ENCODE measurements at places on chromosomes 12 and 14.
A peak's percentile ranks its signal among the peaks of the same experiment; 100 is the strongest.

DNA sequence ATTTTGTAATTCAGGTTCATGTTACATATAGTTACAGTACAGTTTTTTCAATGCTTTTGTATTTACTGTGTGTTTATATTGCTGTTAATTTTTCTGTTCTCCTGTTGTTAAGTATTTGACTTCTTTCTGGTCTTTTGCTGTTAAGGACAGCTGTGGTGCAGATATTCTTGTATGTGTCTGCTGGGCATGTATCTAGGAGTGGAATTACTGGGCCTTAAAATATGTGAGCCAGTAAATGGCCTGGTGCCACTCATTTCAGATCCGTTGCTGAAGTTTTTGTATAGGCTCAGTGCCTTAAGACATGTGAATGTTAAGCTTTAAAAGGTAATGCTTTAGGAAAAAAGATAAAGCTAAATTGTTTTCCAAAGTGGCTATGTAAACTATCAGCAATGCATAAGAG is 87.3 kb downstream of the TTLL5 start:
- DNase-seq, result no peak

DNA sequence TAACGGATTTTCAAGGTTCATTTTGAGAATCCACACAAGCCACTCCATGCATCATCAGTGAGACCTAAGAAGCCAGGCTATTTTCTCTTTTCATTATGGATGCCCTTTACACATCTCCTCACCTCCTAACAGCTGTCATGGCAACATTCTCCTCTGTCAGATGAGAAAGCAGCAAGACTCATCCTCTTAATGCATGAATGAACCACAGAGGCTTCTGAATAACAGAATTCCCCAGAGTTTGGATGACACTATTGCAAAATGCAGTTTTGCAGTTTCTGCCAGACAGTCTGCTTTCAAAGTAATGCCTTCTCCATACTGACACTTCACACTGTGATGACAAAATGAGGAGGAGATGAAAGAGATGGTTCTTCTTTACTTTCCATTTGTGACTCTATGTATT is 286.7 kb upstream of the GRIP1 start:
- DNase-seq, result no peak

DNA sequence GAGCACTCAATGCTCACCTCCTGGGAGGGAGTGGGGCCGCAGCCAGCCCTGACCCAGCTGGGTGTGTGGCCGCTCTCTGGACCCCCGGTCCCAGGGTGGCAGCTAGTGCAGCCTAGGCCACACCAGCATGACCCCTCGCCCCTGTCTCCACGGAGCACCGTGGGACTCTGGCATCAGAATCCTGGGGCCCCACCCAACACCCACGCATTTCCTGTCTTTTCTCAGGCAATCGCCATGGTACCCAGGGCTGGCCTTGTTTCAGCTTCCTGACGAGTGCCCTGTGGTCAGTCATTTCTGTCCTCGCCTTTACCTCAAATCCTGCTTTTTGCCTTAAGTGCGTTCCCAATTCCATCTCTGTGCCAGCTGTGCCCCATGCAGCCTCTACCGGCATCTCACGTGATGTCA is 15.9 kb downstream of the PACS2 start:
- peak; percentile 64 for DNase-seq

DNA sequence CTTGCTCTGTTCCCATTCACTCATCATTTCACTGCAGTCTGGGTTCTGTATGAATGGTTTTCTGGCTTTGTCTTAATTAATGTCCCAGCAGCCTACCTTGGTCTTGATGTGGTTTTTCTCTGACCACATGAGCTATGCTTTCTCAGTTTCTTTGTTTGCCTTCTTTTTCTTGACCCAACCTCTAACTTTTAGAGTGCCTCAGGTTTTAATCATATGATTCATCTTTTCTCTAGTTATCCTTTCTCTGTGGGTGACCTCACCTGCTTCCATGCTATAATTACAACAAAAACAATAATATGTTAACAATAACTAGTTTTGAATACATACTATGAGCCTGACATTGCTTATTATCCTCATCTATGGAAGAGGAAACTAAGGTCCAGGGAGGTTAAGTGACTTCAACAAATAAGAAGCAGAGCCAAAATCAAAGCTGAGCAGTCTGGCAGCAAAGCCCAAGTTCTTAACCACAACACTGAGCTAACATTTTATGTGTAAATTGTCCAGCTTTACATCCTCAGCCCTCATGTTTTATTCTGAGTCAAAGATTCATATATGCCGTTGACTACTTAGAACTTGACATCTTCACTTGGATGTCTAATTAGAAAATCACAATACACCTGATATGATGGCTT is 4.7 kb upstream of the EPYC start:
- peak; percentile 14 for DNase-seq

DNA sequence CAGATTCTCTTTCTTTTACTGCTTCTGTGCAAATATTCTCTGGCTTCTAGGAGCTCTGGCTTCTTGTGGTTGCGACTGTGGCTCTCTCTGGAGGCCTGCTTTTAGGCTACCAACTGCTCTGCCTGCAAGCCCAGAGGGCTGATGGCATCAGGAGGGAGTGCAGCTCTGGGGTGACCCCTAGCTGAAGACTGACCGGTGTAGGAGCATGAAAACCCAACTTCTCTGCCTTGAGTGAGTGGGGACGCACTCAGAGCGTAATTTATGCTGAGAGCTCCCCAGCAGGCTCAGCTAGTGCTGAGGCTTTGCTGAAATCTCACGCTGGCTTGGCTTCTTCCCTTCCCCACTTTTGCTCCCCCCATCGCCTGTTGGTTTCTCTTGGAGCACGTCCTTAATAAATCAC is 29.9 kb upstream of the RBM19 start:
- DNase-seq, result no peak

- no peak for DNase-seq
Measured at GRCh38 chr12:46470036-46470627, 97.6 kb upstream of the SLC38A2 start.

GRCh38 chr12:94609917-94610443 is 40.4 kb downstream of the TMCC3 start:
- DNase-seq, result no peak

DNA sequence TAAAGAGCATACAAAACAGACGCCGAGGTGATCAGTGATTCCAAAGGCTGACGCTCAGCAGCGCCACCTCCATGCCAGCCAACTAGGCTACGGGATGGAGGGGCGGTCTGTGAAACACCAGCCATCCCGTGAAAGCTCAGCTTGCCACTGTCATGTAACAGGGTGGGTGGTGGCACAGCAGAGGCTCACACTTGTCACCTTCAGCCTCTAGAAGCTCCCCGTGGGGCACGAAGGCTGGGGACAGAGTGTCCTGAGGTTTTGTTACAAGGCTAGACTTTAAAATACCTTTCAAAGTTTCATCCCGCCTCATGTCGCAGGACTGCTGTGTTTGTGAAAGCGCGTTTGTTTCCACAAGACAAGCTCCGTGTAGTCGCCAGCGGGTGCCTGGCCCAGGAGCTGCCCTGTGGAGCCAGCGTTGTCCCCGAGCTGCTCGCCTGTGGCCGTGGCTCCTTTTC is 20.7 kb downstream of the XRCC3 start:
- DNase-seq, result no peak

DNA sequence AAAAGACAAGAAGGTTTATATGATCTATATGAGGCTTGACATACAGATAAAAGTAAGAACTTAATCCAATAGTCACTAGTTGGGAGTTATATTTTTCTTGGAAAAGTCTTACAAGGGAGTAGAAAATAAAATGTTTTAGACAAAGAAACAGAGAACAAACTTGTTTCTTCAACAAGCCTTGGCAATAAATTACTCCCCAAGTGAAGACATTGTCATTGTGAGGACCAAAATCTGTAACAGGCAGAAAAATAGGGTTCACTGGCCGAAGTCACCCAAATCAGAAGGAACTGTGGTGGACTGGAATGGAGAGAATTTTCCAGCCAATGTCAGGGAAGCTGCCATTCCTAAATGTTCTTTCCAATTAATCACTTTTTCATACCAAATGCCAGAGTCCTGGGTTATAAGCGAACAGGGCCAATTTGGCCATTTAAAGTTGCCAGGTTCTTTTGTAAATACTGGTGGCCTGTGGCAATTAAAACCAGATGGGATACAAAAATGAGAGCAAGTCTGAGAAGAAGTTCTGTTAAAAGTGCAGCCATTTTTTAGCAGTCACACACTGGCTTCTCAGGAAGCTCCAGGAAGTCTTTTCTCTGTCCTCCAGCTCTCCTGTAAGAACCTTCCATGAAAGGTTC is 117.3 kb upstream of the OVCH1 start:
- DNase-seq, result peak; percentile 61

GRCh38 chr14:72666610-72667009 is 227.3 kb downstream of the DPF3 start:
- peak; percentile 72 for DNase-seq

DNA sequence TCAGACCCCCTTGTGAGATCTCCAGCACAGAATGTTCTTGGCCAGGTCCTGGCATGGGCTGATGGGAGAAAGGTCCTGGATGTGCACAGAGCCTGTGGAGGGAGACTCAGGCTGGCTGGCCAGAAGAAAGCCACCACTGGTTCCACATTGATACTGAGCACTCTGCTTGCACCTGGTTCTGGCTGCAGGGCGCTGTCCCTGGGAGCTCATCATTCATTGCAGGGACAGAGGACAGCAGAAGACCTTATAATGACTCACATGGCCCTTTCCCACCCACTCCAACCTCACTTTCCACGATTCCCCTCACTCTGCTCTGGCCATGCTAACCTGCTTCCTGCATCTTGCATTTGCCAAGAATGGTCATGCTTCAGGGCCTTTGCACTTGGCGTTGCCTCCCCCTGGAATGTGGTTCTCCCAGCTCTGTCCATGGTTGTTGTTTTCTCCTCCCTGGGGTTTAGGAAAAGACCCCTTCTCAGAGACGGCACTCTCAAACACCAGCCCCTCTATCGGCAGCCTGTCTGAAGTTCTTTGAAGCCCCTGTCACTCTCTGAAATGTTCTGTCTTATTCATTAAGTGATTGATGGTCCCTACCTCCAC is 10.3 kb downstream of the KRT7 start:
- DNase-seq, result no peak

GRCh38 chr12:74985986-74986319 is 223.7 kb downstream of the KCNC2 start:
- no peak for DNase-seq

DNA sequence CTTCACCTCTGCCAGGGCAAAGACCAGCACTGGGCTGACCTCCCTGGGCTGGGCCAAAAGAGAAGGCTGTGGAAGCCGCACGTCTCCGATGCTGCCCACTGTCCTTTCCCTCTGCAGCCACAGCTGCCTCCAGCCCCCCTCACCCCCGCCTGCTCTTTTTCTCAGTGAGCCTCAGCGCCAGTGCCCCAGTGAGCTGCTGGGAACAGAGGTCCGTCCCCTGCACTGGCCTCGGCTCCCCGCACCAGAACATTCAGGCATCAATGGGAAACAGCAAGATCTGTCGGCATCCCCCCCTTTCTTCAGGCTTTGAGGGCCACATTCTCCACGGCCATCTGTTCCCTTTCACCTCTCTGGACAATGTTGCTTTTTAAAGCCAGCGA is 398.1 kb downstream of the ZFP36L1 start:
- no peak for DNase-seq

GRCh38 chr12:108567406-108568337 is 5.3 kb downstream of the ISCU start:
- peak; percentile 14 for DNase-seq

DNA sequence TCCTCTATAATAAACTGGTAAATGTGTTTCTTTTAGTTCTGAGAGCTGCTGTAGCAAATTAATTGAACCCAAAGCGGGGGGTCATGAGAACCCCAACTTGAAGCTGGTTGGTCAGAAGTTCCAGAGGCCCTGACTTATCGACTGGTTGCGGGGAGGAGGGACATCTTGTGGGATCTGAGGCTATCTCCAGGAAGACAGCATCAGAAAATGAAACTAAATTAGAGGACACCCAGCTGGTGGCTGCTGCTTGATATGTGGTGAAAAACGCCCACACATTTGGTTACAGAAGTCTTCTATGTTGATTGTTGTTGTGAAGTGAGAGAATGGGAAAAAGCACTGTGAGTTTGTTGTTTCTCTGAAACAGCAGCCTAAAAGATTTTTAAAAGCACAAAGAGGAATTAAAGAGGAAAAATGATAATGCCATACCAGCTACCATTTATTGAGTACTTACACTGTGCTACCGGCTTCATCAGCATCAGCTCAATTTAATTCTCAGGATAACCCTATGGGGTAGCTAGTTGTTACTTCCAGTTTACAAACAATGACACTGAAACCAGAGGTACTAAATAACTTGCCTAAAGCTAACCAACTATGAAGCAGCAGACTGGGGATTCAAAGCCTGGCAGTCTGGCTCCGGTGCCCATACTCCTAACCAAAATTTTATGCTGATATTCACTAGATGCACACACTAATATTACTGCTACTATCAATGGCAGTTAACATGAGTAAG is 24.3 kb downstream of the DDX24 start:
- no peak for DNase-seq

- no peak for DNase-seq
Measured at GRCh38 chr14:99246536-99247097, 25.4 kb downstream of the BCL11B start.

DNA sequence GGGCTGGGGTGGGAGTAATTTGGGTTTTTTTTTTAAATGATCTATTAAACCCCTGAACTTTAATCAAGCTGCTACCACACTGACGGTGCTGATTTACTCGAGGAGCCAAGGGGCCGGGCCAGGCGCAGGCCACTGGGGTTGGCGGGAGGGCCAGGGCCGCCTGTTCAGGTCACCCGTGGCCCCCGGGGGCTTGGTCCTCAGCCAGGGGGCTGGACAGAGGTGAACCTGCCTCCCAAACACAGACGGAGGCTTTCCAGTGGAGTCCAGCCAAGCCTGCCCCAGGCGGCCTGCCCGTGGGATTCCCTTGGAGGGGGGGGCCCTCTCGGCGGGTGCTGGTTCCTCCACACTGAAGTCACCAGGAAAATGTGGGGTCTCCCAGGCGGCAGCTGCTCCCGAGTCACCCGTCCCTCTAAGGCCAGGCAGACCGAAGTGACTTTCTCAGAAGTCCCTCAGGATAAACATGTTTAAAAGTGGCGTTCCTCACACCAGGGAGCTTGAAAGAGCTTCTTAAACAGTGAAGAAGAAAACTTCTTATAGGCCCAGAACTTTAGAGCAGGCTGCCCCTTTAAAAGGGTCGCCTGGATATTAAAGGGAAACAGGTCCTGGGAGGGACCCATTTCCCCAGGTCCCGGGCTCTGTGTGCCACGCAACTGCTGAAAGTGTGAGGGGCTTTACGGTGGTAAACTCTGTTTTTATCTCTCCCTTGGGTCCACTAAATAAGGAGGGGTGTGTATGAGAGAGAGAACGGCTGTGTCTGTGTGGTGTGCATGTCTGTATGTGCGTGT is 167.2 kb upstream of the GSC start:
- DNase-seq, result peak; percentile 6

GRCh38 chr14:88104710-88105109 is 99.8 kb downstream of the GPR65 start:
- no peak for DNase-seq

GRCh38 chr14:30445011-30445793 is 113.8 kb upstream of the G2E3 start:
- DNase-seq, result no peak

GRCh38 chr14:75705014-75705413 is 44.0 kb downstream of the TTLL5 start:
- DNase-seq, result peak; percentile 31

GRCh38 chr12:13103391-13104033 is at the start of gene GSG1:
GSG1 (minus strand) TSS chr12:13103667; CDS start chr12:13103512, 155 bp downstream.
- peak; percentile 77 for DNase-seq

DNA sequence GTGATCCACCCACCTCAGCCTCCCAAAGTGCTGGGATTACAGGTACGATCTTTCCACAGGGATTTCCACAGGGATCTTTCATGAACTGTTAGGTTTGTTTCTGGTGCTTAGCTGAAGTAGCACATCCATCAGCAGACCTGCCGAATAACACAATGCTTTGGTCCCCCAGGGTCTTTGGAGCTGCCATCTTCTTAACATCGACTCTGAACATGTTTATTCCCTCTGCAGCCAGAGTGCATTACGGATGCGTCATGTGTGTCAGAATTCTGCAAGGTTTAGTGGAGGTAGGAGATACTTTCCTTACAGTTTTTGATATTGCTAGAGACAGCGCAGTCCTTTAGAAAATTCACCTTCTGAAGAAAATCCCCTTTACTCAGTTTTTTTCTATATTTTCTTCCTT is 36.3 kb downstream of the SLC17A8 start:
- DNase-seq, result no peak
